Naive thymus-derived CD8-positive, alpha-beta T cell (primary cell): ENCODE measurements at places on chromosomes 1 and 21. TPM values are rescaled to one million over a fixed set of nuclear protein-coding genes. Genes with fewer than 3 reads are reported as not detected.

The IL22RA1 gene
- not detected for polyA plus RNA-seq

The MYOG gene
- not detected for polyA plus RNA-seq

The TEDDM1 gene
- not detected for polyA plus RNA-seq

The RPS6KC1 gene
- 5.1 TPM for polyA plus RNA-seq

The RAB3B gene
- polyA plus RNA-seq = not detected

The ACAP3 gene
- 2.0 TPM for polyA plus RNA-seq

The COL9A2 gene
- 0.76 TPM for polyA plus RNA-seq

The LYPD8 gene
- not detected for polyA plus RNA-seq

The HORMAD1 gene
- polyA plus RNA-seq = not detected

The SLC26A9 gene
- polyA plus RNA-seq = not detected

The LENEP gene
- polyA plus RNA-seq = not detected

The ARMH1 gene
- polyA plus RNA-seq = 53.2 TPM

The KRTAP21-2 gene
- polyA plus RNA-seq = not detected

The FHAD1 gene
- not detected for polyA plus RNA-seq

The KLHL21 gene
- 26.4 TPM for polyA plus RNA-seq

The FMO2 gene
- polyA plus RNA-seq = not detected

The LY9 gene
- polyA plus RNA-seq = 167 TPM

The LCE2B gene
- polyA plus RNA-seq = not detected

The REN gene
- not detected for polyA plus RNA-seq

The HHAT gene
- 0.74 TPM for polyA plus RNA-seq

The SPATA21 gene
- not detected for polyA plus RNA-seq

The PADI1 gene
- polyA plus RNA-seq = not detected

The ELF3 gene
- not detected for polyA plus RNA-seq

The SHISA4 gene
- polyA plus RNA-seq = not detected

The KIAA1614 gene
- 0.04 TPM for polyA plus RNA-seq

The FCGR3A gene
- 33.2 TPM for polyA plus RNA-seq

The ASAP3 gene
- 0.61 TPM for polyA plus RNA-seq

The SLC19A1 gene
- 4.6 TPM for polyA plus RNA-seq

The CELA2B gene
- polyA plus RNA-seq = not detected

The CIART gene
- 1.8 TPM for polyA plus RNA-seq

The ZSCAN20 gene
- polyA plus RNA-seq = 0.80 TPM

The DNALI1 gene
- not detected for polyA plus RNA-seq

The CHI3L2 gene
- polyA plus RNA-seq = 69.0 TPM

The ELK4 gene
- polyA plus RNA-seq = 4.5 TPM

The S100A7A gene
- not detected for polyA plus RNA-seq

The HTR1D gene
- not detected for polyA plus RNA-seq

The DPT gene
- not detected for polyA plus RNA-seq

The AIM2 gene
- 0.60 TPM for polyA plus RNA-seq

The RNF186 gene
- polyA plus RNA-seq = not detected

The TCHHL1 gene
- polyA plus RNA-seq = not detected

The ABCG1 gene
- polyA plus RNA-seq = 11.2 TPM

The C1orf52 gene
- polyA plus RNA-seq = 28.7 TPM

The GNG4 gene
- polyA plus RNA-seq = not detected

The LINGO4 gene
- not detected for polyA plus RNA-seq
